Urinary bladder (tissue), 4 donors: ENCODE measurements at places on chromosomes 6 and 20.

DNA sequence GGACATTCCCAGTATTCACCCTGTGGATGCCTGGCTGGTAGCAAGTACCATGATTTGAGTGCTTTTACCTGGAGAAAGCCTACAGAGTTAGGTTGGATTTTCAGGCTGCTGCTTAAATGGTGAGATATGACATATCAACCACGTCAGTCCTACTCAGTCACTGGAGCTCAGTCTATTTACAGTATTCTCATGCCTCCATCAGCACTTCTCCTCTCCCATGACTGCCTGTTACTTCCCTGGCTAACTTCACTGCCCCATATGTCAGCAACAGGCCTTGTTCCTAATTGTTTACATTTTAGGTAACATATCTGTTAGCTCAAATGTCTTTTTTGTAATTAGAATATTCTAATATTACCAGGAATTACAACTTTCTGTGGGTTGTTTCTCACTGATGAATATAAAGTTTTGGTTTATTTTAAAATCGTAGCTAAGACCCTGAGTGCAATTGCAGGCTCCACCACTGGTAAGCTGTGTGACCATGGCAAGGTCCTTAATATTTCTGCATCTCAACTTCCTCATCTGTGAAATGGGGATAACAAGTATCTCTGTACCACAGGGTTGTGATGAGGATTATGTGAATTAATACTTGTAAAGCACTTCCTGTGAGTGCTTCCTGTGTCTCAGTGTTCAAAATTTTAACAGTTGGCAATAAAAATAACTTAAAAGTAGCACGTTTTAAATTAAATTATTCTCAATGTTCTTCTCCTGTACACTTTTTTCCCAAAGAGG is 54.3 kb downstream of the RNF144B start:
- DNase-seq = no peak

DNA sequence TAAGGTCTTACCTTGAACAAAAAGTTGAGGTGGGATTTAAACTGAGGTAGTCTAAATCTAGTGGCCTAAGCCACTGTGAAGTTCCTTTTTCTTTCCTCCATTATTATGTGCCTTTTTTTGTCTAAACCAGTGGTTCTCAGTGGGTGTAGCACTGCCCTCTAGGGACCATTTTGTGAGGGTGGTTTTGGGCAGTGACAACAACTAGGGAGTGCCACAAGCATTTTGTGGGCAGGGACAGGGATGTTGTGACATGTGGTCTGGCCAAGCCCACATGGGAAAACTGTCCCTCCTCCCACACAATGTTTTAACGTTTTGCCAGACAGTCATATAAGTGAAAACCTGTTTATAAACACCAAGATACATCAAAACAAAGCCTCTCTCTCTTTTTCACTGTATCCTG is 899.4 kb upstream of the FLRT3 start:
- DNase-seq = no peak

GRCh38 chr20:20237093-20237959 is 130.6 kb upstream of the INSM1 start:
- no peak for DNase-seq

GRCh38 chr20:48794816-48795457 is 32.9 kb downstream of the PREX1 start:
- DNase-seq = no peak
